A673 (cell line): ENCODE measurements at places on chromosomes 5 and 9. TPM values are rescaled to one million over a fixed set of nuclear protein-coding genes. Genes with fewer than 3 reads are reported as not detected.

- no peak for DNase-seq
These were observed 995.8 kb upstream of the CDH6 start for GRCh38 chr5:30197662-30198061.

GRCh38 chr9:98575379-98576346, 133.1 kb downstream of the GABBR2 start:
- DNase-seq: no peak

- no peak for DNase-seq
These were observed 116.0 kb downstream of the NMUR2 start for GRCh38 chr5:152288917-152289595.

GRCh38 chr5:127769386-127769785, 66.2 kb downstream of the CCDC192 start:
- DNase-seq: no peak

DNA sequence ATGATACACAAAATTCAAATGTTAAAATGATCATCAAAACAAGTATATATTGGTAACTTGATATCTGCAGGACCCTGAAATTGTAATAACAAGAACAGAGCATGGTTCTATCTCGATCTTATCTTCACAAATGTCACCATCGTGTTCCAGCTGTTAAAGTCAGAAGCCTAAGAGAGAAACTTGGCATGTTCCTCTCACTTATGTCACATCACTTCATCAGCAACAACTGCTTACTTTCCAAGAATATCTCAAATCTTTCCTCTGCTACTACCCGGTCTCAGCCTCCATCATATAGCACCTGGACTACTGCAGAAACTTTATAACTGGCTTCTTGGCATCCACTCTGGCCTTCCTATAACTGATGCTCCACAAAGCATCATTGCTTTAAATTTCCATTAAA, 84.9 kb downstream of the FBN2 start:
- no peak for DNase-seq

DNA sequence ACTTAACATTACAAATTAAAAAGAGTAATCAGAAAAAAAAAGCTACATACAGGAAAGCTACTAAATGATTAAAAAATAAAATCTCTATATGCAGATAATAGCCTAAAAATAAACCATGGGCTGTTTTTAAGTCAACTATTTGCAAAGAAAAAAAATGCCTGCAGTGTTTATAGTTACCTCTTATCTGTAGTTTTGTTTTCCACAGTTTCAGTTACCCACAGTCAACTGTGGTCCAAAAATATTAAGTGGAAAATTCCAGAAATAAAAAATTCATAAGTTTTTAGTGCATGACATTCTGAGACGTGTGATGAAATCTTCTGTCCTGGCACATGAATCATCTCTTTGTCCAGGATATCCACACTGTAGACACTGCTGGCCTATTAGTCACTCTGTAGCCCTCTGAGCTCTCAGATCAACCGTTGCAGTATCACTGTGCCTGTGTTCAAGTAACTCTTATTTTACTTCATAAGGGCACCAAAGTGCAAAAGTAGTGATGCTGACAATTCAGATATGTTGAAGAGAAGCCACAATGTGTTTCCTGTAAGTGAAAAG, 59.2 kb downstream of the PRELID2 start:
- peak; percentile 15 for DNase-seq

GRCh38 chr5:141512911-141513626, 24.2 kb downstream of the PCDHGC5 start:
- peak; percentile 90 for DNase-seq

DNA sequence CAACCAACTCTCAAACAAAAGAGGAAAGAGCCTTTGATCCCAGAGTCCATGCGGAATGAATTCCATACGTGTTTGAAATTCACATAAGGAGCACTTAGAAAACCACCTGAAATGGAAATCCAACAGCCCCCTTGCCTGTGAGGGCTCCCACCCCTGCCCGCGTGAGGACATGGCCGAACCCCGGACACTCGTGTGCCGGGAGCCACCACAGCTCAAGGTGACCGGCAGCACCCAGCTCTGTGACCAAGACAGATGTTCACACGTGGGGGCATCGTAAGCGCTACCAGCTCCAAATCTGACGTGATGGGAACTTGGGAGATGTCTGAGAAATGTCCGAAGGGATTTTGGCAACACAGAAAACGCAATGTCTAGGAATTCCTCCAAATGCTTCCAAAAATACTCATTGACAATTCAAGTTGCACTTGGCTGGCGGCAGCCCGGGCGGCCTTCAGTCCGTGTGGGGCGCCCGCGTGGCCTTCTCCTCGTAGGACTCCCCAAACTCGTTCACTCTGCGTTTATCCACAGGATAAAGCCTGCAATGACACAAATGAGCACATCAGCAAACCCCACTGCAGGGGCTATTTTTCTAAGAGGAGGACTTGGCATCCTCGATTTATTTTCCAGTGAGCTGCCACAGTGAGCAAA, 23.2 kb upstream of the TERT start:
- DNase-seq: no peak

- DNase-seq: no peak
These were observed 10.3 kb upstream of the ABO start for GRCh38 chr9:133285252-133285775.

DNA sequence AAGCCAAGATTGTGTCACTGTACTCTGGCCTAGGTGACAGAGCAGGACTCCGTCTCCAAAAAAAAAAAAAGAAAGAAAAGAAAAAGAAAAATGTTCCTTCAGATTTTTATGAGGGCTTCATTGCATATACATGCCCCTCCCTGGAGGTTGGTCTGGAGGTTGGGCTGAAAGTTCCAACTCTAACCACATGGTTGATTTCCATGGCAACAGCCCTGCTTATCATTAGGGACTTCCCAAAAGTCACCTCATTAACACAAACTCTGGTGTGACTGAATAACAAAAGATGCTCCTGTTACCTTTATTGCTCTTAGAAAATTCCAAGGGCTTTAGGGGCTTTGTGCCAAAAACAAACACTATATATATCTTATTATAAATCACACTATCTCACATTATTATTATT, 113.8 kb downstream of the TMC1 start:
- DNase-seq: no peak

- DNase-seq: no peak
These were observed 111.9 kb downstream of the ZNF354C start for GRCh38 chr5:179171816-179172745.

GRCh38 chr5:62780888-62781287, 202.3 kb downstream of the LRRC70 start:
- DNase-seq: peak; percentile 33

- DNase-seq: no peak
These were observed 9.4 kb downstream of the G3BP1 start for GRCh38 chr5:151781201-151781600.

GRCh38 chr9:74120061-74120460, 377.1 kb upstream of the RORB start:
- DNase-seq: no peak

- DNase-seq: no peak
These were observed 12.8 kb downstream of the SEMA5A start for GRCh38 chr5:9533096-9533495.

Gene PLAC8L1
- total RNA-seq: 1.9 and 2.7 TPM in 2 replicates

Gene RELL2
- total RNA-seq: 4.7 and 6.6 TPM in 2 replicates

Gene LRRC19
- total RNA-seq: not detected in 2 replicates

Gene CDKN2B
- total RNA-seq: not detected in 2 replicates

Gene C9orf152
- total RNA-seq: not detected in 2 replicates

Gene FGF1
- total RNA-seq: 0.71 and 2.3 TPM in 2 replicates
